ENCODE measurements at places on chromosomes 4 and X. TPM values are rescaled to one million over a fixed set of nuclear protein-coding genes. Genes with fewer than 3 reads are reported as not detected.
A peak's percentile ranks its signal among the peaks of the same experiment; 100 is the strongest.

Gene SPANXD
- total RNA-seq = not detected

Gene RAB41
- not detected for total RNA-seq

Gene SPATA18
- total RNA-seq = not detected

Gene DCAF12L2
- not detected for total RNA-seq

Gene PABPC1L2B
- total RNA-seq = not detected

DNA sequence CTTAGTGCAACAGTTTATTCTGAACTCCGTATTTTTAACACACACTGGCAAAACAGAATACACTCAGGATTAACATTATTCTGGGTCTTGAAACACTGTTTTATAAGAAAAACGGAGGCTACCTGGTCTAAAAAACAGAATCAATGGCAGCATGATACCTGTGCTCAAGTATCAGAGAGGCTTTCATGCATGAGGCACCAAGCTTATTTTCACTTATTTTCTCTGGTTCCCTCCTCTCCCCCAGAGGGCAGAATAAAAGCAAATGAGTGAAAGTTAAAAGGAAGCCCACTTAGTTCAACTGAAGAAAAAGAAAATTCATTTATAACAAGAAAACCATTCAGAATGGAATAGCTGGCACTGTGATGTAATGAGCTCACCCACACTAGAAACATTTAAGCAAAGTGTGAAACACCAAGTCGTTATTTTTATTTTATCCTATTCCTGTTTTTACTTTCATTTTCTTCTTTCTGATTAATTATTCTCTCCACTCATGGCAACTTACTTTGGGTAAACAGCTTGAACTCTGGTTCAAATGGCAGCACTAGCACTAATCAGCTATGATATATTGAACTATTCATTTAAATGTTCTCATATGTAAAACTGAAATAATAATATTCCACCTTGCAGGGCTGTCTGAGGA, 211.8 kb downstream of the PPP3CA start:
- peak overlapping the region; percentile 16 for H3K4me3 ChIP-seq
- DNase-seq = no peak
- H3K27me3 ChIP-seq = no peaks in the 10 kb centered on the region
- H3K36me3 ChIP-seq = peaks cover 12% of the 10 kb centered on the region

DNA sequence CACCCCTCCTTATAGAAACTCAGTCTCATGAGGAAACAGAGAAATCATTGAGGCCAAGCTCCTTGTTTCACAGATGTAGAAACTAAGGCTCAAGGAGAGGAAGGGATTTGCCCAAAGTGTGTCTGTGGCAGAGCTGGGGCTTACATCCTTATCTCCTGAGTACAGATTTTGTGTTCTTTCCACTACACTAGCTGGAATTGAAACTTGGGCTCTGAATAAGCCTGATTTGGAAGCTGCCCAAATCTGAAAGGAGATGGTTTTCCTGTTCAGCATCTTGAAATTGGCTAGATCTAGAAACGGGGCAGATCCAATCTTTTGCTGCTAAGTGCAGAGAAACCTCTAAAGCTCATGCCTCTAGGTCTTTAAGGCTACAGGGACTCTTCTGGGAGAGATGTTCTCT, 24.3 kb downstream of the AWAT2 start:
- no peaks in the 10 kb centered on the region for H3K36me3 ChIP-seq
- H3K4me3 ChIP-seq = no peak overlapping the region
- H3K4me1 ChIP-seq = peaks cover 24% of the 10 kb centered on the region
- no peak for DNase-seq
- H3K27me3 ChIP-seq = no peaks in the 10 kb centered on the region
- H3K27ac ChIP-seq = no peak overlapping the region

DNA sequence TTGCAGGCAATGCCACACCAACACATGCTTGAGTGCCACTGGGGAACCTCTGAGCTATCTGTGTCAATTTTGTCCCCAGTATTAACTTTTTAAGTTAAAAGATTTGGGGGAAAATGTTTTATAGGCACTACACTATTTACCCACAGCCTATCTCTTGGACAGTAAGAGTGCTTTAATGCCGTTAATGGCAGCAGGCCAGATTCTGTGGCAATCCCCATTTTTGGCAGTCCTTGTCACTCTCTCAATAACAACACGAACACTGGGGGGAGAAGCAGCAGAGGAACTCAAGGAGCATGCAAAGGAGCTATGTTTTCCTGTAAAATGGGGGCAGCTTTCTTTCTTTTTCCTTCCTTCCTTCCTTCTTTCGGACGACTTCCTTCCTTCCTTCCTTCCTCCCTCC, 168.6 kb downstream of the NSUN7 start:
- no peak for DNase-seq
- peaks cover 26% of the 10 kb centered on the region for H3K4me1 ChIP-seq
- H3K27me3 ChIP-seq = peaks cover 5% of the 10 kb centered on the region
- H3K27ac ChIP-seq = no peak overlapping the region
- no peaks in the 10 kb centered on the region for H3K36me3 ChIP-seq

- no peak overlapping the region for H3K27ac ChIP-seq
- H3K36me3 ChIP-seq = no peaks in the 10 kb centered on the region
- H3K4me3 ChIP-seq = no peak overlapping the region
- DNase-seq = no peak
Measured at GRCh38 chrX:46211079-46211478, 334.1 kb downstream of the ZNF674 start.

GRCh38 chr4:76192236-76192635, 21.4 kb downstream of the SCARB2 start:
- no peaks in the 10 kb centered on the region for H3K27me3 ChIP-seq
- DNase-seq = no peak
- H3K36me3 ChIP-seq = peaks cover 35% of the 10 kb centered on the region
- H3K4me1 ChIP-seq = peaks cover 8% of the 10 kb centered on the region
- no peak overlapping the region for H3K27ac ChIP-seq
- H3K4me3 ChIP-seq = no peak overlapping the region

DNA sequence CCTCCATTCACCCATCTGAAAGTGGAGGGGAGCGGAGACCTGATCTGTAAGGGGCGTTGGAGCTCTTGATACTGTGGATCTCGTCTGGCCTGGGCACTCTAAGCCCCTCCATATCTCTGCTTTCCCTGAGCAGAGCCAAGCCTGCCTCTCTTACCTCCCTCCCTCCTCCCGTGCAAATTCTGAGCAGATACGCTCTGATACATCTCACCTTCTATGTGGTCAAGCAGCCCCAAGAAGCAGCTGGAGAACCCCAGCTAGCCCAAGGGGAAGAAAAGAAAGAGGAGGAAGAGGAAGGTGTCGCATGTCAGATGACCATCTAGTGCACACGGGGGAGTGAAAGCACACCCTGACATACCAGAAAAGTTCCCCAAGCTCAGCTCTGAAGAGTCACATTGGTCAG, 1.9 kb upstream of the DGAT2L6 start:
- DNase-seq = no peak
- no peak overlapping the region for H3K27ac ChIP-seq
- no peak overlapping the region for H3K4me3 ChIP-seq
- H3K27me3 ChIP-seq = no peaks in the 10 kb centered on the region
- no peaks in the 10 kb centered on the region for H3K36me3 ChIP-seq
- peaks cover 7% of the 10 kb centered on the region for H3K4me1 ChIP-seq

DNA sequence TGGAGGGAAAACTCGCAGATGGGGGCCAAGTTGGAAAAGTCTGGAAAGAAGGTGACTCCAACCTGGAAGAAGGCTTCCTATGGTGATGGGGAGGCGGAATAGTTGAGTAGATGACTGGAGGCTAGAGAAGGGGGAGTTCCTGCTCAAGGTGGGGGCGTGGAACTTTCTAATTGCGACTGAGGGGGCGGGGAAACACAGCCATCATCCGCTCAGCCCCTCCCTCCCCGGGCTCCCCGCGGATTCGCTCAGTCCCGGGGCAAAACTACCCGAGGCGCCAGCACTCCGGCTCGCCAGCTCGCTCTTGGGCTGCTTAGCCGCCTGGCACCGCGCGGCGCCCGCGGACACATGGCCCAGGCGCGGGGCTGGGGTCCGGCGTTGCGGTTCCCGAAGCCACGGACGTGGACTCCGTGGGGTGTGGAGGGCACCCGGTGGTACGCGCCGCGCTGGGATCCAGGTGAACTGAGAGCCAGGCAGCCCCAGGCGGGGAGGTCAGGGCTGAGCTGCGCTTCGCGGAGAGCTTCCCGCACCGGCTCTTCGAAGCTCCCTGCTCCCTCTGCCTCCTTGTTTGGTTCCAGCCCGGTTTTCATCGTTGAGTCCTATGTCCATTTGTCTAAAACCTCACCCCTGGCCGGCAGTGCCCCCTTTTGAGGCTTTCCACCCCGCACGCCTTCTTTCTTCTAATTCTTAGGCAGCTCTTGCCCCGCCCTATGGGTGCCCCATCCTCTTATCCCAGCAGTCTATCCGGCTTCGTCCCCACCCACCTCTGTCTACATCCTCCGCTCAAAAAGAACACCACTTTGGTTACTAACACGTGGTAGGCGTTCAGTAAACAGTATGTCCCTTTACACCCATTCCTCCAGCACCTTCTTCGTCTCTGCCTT, 38.9 kb downstream of the STARD8 start:
- H3K27me3 ChIP-seq = peaks cover 10% of the 10 kb centered on the region
- no peaks in the 10 kb centered on the region for H3K36me3 ChIP-seq
- no peak overlapping the region for H3K27ac ChIP-seq
- H3K4me3 ChIP-seq = peak overlapping the region; percentile 61
- H3K4me1 ChIP-seq = peaks cover 23% of the 10 kb centered on the region

DNA sequence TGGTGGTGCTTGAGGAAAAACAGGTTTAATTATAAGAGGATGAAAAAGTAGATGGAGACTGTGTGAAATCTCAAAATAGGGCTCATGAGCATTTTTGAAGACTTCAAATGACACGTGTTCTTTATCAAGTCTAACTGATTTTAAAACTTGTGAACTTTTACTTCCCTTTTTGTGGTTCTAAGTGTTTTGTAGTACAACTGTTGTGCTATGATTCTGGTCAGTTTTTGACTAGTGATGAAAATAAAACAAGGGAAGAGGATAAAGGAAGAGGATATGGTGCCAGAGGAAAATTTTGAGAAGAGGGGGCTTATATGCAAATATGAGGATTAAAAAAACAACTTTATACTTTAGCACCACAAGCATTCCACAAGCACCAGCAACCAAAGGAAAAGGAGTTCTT, 644.0 kb downstream of the RPA4 start:
- no peak for DNase-seq
- H3K36me3 ChIP-seq = peaks cover 16% of the 10 kb centered on the region
- H3K4me1 ChIP-seq = no peaks in the 10 kb centered on the region
- no peaks in the 10 kb centered on the region for H3K27me3 ChIP-seq

DNA sequence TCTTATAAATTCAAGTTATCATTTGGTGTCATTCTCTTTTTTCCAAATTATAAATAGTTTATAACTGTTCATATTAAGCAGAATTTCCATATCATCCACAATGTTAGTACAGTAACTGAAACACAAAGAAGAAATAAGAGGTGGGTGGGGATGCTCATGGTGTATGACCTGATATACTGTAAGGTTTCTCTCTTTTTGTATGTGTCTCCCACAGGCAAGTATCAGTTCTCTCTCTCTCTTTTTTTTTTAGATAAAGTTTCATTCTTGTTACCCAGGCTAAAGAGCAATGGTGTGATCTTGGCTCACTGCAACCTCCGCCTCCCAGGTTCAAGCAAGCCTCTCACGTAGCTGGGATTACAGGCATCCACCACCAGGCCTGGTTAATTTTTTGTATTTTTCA, 43.7 kb upstream of the UGT2A3 start:
- H3K4me1 ChIP-seq = no peaks in the 10 kb centered on the region
- DNase-seq = no peak
- no peaks in the 10 kb centered on the region for H3K36me3 ChIP-seq
- no peak overlapping the region for H3K4me3 ChIP-seq
- H3K27me3 ChIP-seq = no peaks in the 10 kb centered on the region
- no peak overlapping the region for H3K27ac ChIP-seq

GRCh38 chr4:173526027-173526482, 4.0 kb downstream of the HAND2 start:
- peaks cover 84% of the 10 kb centered on the region for H3K27me3 ChIP-seq

DNA sequence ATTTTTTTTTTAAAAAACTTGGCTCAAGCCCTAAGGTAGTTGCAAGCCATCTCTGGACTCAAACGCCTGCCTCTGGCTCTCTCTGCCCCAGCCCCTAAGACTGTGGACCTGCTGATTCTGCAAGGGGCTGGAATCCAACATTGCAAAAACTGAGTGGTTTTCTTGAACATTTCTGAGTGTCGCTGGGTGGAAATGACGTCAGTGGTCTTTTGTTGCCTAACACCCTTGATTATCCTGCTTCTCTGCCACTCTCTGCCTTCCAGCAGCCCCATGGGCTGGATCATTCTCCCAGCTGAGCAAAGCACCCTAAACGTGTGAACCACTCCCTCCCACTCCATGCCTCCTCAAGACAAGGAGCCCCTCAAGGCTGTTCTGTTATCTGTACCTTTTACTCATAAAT, 16.6 kb downstream of the BST1 start:
- no peaks in the 10 kb centered on the region for H3K36me3 ChIP-seq
- H3K27ac ChIP-seq = no peak overlapping the region
- no peaks in the 10 kb centered on the region for H3K27me3 ChIP-seq
- no peak for DNase-seq
- H3K4me3 ChIP-seq = no peak overlapping the region

DNA sequence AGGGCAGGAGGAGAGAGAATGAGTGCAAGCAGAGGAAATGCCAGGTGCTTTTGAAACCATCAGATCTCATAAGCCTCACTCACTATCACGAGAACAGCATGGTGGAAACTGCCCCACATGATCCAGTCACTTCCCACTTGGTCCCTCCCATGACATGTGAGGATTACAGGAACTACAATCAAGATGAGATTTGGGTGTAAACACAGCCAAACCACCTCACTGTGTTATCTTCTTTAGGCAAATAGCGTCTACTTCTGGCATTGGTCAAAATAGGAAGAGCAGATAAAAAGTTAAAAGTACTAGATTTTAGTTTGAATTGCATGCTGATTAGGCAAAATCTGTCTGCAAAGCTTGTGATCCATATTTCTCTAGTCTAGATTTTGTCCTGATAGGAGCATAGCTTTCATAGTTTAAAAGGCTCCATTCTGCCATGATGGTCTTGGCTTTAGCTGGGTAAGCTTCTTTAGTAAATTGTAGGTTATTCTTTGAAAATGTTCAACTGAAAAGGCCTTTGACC, 267.5 kb downstream of the NKX6-1 start:
- no peaks in the 10 kb centered on the region for H3K27me3 ChIP-seq
- no peak for DNase-seq
- no peak overlapping the region for H3K4me3 ChIP-seq
- no peaks in the 10 kb centered on the region for H3K4me1 ChIP-seq
- no peaks in the 10 kb centered on the region for H3K36me3 ChIP-seq
- no peak overlapping the region for H3K27ac ChIP-seq

- peak overlapping the region; percentile 65 for H3K27ac ChIP-seq
- H3K4me1 ChIP-seq = peaks cover 48% of the 10 kb centered on the region
- peak; percentile 37 for DNase-seq
- no peaks in the 10 kb centered on the region for H3K36me3 ChIP-seq
Measured at GRCh38 chr4:101328063-101328602, 19.2 kb downstream of the PPP3CA start.

- peak; percentile 60 for DNase-seq
- no peak overlapping the region for H3K4me3 ChIP-seq
- no peaks in the 10 kb centered on the region for H3K27me3 ChIP-seq
- peaks cover 41% of the 10 kb centered on the region for H3K4me1 ChIP-seq
- peak overlapping the region; percentile 72 for H3K27ac ChIP-seq
Measured at GRCh38 chrX:65926095-65927019, 113.5 kb downstream of the VSIG4 start.

Measured in activated CD4-positive, alpha-beta memory T cell treated with anti-CD3 and anti-CD28 coated beads for 36 hours (primary cell).